Activated T-cell treated with anti-CD3 and anti-CD28 coated beads for 48 hours (primary cell): ENCODE measurements at places on chromosomes 11 and 22.

DNA sequence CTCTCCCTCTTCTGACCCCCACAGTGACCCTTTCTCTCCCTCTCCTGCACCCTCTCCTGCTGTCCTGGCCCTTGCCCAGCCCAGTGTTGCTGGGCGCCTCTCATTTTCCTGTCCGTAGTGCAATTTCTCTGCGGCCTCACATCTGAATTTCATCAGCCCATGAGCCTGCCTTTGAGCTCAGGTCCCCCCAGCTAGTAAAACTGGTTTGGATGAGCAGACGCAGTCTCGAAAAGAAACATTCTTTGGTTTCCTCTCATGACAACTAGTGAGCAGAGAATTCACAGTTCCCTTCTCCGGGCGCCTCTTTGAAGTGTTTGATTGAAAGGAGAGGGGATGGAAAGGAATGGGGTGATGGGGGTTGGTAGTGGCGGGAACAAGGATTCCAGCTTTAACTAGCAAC, 126.0 kb upstream of the CADM1 start:
- DNase-seq, result no peak

DNA sequence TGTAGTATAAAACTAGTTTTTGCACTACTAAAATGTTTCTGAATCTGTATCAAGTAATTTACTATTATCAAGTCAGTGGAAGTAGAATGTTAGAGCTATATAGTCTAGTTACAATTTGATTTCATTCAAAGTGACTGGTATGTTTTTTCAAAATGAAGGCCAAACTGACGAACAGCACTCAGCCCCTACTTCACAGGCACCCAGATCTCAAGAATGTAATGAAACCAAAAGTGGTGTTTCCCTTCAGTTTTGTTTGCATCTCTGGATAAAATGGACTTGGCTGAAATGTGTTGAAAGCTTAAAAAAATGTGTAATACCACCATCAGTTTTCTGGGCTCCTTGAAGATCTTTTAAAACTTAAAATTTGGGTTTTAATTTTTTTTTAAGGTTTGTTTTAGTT, 46.4 kb downstream of the QSER1 start:
- no peak for DNase-seq

- DNase-seq, result no peak
These were observed 507.1 kb downstream of the SOX6 start for GRCh38 chr11:15849257-15849656.

DNA sequence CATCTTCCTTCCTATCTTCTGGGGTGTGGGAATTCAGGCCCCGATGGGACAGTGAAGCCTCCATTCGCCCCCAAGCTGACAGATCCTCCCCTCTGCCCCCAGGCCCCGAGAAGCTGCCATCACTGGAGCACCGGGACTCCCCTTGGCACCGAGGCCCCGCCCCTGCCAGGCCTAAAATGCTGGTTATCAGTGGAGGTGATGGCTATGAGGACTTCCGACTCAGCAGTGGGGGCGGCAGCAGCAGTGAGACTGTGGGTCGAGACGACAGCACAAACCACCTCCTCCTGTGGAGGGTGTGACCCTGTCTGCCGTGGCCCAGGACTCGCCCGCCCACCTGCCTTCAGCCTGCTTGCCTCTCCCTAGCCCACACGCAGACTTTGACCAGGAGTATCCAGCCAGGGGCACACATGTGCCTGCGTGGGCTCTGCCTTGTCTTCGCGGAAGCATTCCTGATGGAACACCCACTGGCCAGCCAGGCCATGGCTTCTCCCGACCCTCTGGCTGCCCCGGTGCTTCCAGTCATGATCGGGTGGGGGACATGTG, 8.6 kb upstream of the RELT start:
- no peak for DNase-seq

DNA sequence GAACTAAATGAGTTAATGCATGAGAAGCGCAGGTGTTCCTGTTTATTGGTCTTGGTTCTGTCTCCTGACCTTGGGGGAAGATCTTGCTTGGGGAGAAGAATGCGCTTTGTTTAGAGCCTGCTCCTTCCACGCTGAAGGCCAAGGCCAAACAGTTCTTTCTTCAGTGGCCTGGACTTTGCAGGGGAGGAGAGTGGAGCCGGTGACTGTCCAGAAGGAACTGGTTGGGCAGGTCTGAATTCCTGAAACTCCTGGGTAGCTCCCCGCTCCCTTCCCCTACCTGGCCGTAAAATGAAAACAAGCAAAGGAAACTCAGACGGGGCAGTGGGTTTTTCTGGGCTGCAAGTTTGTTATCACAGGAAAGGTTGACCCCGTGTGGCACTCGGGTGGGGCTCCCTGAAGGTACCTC, 3.6 kb downstream of the ARHGAP8 start:
- no peak for DNase-seq

DNA sequence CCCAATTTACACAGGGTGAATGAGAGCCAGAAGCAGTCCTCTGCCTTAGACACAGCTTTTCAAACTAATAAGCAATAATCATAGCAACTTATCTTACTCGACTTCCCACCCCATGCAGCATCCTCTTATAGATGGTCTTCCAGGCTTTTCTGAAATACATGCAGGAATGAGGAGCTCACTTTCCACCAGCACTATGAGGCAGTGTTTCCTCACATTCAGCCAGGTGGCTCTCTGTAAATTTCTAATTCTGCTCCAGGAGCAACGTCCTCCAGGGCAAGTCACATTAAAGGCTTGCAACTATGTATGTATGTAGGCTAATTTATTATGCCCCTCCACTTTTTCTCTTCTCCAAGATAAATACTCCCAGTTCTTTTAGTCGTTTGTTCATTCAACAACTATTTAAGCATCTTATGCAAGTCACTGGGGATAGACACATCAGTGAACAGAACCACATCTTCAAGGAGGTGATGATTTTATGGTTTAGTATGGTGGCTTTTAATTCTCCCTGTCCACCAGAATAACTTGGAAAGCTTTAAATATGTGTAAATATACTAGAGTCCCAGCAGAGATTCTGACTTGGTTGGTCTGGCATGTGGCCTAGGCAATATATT, 59.9 kb downstream of the PAK1 start:
- no peak for DNase-seq

DNA sequence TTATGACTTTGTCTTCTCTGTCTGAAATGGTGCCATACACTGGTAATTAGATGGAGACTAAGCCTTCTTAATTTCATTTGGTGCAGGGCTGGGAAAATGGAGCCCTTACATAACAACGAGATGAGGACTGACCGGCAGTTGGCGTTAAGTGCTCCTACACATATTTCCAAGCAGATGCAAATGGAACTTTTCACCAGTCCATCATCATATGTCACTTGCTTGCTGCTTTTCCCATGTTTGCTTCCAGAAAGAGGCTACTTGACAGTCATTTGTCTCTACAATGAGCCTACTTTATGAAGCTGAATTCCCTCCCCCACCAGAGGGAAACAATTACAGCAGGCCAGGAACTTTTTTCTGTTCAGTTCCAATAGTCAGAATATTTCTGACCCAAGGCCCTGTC, 32.6 kb downstream of the SVIP start:
- no peak for DNase-seq

DNA sequence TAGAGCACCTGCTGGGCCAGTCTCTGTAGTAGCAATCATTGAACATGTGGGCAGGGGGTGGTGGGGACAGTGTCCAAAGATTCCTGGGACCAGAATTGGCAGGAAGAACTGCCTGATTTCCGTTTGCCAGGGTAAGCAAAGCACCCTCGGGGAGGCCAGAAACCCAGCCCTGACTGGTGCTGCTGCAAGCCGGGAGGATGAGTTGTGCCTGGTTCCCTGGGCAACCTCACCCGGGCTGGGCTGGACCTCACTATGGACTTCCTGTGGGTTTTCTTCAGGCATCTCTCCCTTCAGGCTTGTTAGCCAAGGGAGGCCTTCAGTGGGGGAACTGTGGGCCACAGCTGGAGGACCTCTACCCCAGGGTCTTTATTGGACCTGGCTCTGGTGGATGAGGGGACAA, 8.0 kb upstream of the POU2F3 start:
- no peak for DNase-seq

DNA sequence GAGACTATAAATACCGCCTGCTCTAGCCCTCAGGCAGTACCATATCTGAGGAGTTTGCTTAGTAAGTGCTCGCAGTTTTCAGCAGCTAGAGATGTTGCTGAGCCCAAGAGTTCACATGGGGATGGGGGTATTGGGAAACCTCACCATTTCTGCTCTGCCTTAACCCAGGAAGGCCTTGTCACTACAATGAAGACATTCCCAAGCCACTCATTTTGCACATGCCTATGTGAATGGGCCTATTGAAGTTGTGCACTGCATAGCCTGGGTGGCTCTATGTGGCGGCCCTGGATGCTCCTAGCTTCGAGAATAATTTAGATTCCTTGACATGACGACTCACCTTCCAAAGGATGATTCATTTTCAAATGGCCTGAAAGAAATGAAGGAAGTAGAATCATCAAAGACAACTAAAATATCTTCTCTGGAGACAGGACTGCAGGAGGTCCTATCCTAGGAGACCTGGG, 163.4 kb downstream of the ADAMTS15 start:
- DNase-seq, result no peak

DNA sequence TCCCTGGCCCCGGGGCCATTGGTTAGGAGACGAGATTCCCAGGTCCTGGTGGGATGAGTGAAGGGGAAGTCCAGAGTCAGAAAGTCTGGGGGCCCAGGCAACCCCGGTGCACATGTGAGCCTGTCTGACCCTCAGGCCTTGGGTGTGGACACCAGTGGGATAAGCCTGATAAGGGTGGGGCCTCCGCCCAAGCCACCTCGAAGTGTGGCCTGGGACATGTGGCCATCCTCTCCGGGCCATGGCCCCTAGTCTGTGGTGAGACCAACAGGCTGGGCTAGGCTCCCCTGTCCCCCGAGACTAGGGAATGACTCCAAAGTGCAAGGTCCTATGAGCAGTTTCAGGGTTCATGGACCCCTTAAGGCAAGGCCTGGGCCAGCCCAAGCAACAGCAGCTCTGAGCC, 6.3 kb downstream of the CABP7 start:
- no peak for DNase-seq

DNA sequence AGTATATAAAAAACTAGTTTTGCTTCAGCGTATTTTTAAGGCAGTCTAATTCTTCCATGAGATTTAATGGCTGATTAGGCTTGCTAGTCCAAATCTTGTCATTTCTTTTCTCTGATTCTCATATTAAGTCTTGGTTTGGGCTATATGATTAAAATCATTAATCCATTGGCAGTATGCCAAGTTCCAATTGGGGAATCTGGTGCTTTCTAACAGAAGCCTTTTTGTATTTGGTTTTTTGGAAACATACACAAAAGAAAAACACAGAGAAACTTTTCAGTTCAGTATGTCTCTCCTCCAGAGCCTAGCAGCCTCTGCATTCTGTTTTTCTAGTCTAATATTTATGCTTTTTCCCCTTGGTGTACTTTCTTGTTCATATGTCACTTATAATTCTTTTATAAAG, 37.9 kb downstream of the SWAP70 start:
- DNase-seq, result no peak

DNA sequence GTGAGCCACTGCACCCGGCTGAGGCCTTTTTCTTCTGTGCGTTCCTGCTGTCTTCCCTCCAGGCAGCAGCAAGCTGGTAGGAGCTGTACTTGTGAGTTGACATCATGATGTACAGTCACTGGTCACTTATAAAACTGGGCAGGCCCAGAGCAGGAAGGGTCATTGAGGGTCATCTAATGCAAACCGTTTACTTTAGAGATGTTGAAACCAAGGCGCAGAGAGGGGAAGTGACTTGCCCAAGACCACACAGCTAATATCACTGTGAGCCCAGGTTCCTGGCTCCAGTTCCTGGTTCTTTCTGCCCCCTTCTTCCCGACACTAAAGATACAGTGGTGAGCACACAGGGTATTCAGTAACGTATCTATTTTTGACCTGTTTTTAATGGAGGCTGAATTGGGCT, 27.3 kb downstream of the PTPRJ start:
- DNase-seq, result no peak

- no peak for DNase-seq
These were observed 892 bp downstream of the GDPD5 start for GRCh38 chr11:75524665-75525432.
